ENCODE measurements at places on chromosomes 11 and 22.

GRCh38 chr22:25572708-25573171, 8.3 kb downstream of the GRK3 start:
- DNase-seq, result no peak

GRCh38 chr11:1298695-1299492, 10.5 kb downstream of the TOLLIP start:
- no peak for DNase-seq

GRCh38 chr11:71934213-71934612, 5.4 kb downstream of the RNF121 start:
- no peak for DNase-seq

- DNase-seq, result no peak
Observed at GRCh38 chr11:70194792-70195791, 8.0 kb upstream of the FADD start.

GRCh38 chr11:84250834-84251613, 964.9 kb upstream of the CCDC90B start:
- no peak for DNase-seq

- no peak for DNase-seq
Observed at GRCh38 chr11:111571829-111572501, 30.3 kb upstream of the SIK2 start.

Data from stimulated activated CD8-positive, alpha-beta memory T cell treated with anti-CD3 and anti-CD28 coated beads, Interleukin-7, amount 100 ng/mL, for 1 hour (primary cell).